SK-N-SH treated with all-trans-retinoic acid at 6 μM for 48 hours (cell line): ENCODE measurements at places on chromosomes 3 and 15.

- ATAC-seq, result no peak
These were observed 35.4 kb downstream of the SMAD6 start for GRCh38 chr15:66737243-66738010.

GRCh38 chr3:153233986-153234385 is 72.0 kb downstream of the RAP2B start:
- ATAC-seq, result no peak

GRCh38 chr3:14154276-14154675 is 24.1 kb downstream of the XPC start:
- no peak for ATAC-seq

GRCh38 chr3:106829206-106829605 is 548.0 kb upstream of the CCDC54 start:
- ATAC-seq, result no peak

DNA sequence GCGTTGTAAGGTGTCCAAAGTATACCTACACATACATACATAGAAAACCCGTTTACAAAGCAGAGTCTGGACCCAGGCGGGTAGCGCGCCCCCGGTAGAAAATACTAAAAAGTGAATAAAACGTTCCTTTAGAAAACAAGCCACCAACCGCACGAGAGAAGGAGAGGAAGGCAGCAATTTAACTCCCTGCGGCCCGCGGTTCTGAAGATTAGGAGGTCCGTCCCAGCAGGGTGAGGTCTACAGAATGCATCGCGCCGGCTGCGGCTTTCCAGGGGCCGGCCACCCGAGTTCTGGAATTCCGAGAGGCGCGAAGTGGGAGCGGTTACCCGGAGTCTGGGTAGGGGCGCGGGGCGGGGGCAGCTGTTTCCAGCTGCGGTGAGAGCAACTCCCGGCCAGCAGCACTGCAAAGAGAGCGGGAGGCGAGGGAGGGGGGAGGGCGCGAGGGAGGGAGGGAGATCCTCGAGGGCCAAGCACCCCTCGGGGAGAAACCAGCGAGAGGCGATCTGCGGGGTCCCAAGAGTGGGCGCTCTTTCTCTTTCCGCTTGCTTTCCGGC is 318.6 kb downstream of the FGF12 start:
- ATAC-seq, result no peak

DNA sequence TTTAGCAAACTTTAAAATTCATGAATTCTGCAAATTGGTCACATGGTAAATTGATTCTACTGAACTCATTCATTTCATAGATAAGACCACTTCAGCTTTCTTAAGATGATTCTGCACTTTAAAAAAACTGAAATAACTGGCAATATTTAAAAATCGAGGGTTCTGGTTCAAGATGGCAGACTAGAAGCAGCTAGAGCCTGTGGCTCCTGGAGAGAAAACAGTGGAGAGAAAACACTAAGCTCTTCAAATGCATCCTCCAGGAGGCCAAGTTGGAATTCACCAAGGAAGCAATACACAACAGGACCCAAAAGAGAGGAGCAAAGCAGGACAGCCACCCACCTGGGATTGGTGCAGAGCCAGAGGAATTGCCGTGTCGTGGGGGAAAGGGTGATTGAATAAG is 132.1 kb downstream of the SPATA16 start:
- ATAC-seq, result no peak

GRCh38 chr3:86180696-86181095 is 810.3 kb downstream of the VGLL3 start:
- ATAC-seq, result peak; percentile 54; the same call in 2 of the 3 replicates

DNA sequence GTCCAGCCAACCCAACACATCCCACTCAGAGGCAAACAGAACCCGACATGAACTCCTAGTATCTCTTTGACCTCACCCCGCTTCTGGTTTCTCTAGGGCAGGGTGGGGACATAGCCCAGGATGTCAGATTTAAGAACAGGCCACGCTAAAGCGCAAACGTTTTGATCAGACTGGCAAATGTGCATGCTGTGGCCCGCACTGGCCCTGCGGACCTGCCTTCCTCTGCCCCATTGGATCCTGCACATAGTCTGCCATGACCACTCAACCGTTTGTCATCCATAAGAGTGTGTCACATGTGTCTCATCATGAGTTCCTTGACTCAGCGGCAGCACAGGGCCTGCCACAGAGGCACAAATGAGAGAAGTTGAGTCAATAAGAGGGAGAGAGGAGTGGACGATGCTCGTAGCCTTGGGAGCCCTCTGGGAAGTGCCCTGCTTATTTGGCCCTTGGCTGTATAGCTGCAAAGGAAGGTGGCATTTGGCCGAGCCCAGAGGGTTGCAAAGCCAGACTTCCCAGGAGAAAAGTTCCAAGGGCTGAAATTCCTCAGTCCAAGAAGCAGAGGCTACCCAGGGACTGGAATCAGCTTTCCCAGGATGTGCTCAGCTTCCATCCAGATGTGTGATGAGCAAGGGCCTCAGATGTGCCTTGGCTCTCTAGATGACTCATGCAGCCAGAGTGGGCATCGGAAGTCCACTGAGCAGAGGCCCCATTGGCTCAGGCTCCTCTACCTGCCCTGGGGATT is 55.5 kb upstream of the SLCO2A1 start:
- ATAC-seq, result no peak

- ATAC-seq, result no peak
These were observed 223.4 kb downstream of the NR2F2 start for GRCh38 chr15:96553931-96554330.

DNA sequence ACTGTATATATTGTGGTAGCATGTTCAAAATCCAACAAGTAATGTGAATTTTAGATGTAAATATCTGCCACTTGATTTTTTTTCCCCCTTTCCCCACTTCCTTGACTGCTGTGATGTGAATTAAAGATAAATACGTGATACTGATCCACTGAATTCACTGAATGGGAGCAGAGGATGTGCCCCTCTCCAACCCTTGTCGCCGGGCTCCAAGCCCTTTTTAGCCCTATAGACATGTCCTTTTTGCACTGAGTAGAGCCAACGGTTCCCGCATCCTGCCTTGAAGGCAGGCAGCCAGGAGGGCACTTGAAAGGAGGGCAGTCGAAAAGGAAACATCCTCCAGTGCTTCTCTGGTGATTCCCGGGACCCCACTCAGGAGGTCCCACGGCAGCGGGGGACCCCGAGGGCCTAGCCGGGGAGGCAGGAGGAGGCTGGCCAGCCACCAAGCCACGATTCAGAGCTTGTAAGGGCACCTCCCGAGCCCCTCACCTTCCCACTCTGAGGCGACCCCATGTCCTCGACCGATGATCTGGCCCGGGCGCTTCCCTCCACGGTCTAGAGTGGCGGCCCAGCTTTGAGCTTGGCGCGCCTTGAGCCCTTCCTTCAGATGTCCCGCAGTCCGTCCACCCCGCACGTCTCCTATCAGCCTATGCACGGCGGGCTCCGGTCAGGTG is 901 bp upstream of the MANF start:
- ATAC-seq, result peak; percentile 56

- no peak for ATAC-seq
These were observed 241.4 kb downstream of the ISL2 start for GRCh38 chr15:76577879-76578512.

DNA sequence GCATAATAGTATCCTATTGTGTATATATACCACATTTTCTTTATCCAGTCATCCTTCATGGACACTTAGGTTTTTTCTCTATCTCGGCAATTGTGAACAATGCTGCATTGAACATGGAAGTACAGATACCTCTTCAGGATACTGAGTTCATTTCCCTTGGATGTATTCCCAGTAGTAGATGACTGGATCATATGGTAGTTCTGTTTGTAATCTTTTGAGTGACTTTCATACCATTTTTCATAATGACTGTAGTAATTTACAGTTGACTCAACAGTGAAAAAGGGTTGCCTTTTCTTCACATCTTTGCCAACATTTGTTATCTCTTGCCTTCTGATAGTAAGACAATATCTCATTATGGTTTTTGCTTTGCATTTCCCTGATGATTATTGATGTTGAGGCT is 21.8 kb downstream of the MYH15 start:
- peak; percentile 44 for ATAC-seq

DNA sequence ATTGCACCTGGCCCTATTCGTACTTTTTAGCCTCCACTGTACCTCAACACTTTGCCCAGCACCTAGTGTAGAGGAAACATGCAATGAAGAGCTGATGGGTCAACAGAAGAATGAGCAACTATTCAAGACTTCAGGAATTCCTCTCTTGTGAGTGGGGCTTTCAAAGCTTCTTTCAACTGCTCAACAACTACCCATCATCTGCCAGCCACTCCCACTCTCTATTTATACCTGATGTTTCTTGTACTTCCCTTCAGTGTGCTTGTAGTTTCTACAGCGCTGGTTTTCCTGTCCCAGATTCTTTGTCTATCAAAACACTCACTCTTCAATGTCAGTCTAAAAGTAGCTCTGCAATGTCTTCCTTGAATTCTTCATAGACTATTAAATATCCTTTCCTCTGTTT is 168.3 kb upstream of the LPP start:
- no peak for ATAC-seq

- no peak for ATAC-seq
These were observed 64.4 kb downstream of the ZNF609 start for GRCh38 chr15:64524778-64525177.

DNA sequence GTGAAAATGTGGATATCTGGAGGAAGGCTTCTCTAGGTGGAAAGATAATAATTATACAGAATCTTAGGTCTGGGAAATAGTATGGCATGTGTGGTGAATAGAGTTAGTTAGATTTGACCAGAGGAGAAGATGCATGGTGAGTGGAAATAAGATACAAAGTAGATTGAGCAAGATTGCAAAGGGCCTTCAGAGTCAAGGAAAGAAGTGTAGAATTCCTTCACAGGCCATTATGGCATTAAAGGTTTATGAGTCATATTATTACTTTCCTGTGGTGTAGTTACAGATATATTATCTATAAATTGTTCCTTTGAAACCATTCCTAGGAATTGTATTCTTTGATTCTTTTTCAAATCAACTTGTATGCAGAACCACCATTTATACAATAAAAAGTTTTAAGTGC is 660.3 kb downstream of the SI start:
- no peak for ATAC-seq

DNA sequence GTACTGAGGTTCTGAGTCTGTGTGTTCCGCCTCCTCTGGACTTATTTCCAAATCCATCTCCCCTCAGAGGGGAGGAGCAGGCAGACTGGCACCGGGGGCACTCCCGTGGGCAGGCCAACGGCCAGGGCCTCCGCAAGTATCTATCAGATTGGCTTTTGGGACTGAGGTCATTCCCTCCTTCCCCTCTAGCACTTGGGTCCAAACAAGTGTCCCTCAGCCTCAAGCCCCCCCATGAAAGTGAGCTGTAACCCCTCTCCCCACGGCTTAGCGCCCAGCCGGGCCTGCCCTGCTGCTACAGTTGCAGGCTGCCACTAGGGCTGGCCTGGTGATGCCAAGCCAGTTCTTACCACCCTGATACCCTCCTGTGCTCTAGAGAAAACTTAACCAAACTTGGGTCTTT is 17.4 kb downstream of the ITGA11 start:
- ATAC-seq, result no peak

- ATAC-seq, result peak; percentile 67
These were observed 314.7 kb downstream of the LPP start for GRCh38 chr3:188468662-188469061.

- ATAC-seq, result no peak
These were observed 11.8 kb upstream of the MYO5A start for GRCh38 chr15:52540374-52541012.

DNA sequence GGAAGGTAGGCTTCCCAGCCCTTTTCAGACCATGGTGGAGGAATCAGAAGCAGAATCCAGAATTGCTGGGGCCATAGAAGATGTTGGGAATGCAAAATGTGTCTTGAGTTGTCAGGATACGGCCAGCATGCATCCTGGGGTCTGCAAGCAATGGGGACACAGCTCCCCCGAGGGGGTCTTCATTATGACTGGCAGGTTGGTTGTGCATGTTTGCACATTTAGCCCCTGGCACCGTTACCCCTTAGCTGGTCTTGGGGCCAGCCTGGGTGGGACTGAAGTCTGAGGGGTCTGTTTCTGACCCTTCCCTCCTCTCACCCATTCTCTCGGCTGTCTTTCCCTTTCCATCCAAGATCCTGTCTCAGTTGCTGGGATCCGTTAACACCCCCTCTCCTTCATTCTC is 50.7 kb downstream of the STARD5 start:
- no peak for ATAC-seq

GRCh38 chr15:48566668-48567067 is 78.8 kb downstream of the FBN1 start:
- ATAC-seq, result peak; percentile 34

- ATAC-seq, result no peak
These were observed 19.5 kb upstream of the FBLN2 start for GRCh38 chr3:13529196-13530112.

DNA sequence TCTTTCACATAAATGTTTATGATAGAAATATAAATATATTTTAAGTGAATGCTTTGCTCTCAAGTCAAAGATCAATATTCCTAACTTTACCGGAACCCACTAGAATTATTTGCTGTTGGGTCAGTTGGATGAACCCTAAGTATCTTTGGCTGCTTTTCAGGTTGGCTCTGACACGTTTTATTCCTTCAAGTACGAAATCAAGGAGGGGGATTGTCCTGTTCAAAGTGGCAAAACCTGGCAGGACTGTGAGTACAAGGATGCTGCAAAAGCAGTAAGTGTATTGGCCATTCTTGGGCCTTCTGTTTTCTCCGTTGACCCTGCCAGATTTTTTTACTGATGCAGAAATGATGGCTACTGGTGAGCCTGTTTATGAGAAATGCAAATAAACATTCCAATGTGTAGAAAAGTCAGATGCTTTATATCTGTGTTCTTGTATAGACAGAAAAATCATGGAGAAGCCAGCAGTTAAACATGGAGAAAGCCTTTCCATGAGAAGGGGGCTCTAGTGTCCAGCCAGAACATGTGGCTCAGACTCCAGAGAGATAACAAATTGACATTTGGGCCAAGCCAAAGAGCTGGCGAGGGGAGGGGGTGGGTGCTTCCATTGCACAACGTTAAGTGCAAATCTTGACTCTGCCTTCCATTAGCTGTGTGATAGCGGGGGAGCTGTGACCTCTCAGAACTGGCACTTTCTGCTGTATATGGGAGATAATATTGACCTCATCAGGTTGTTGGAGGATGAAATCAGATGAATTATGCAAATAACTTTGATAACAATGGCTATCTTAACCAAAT is 3.0 kb downstream of the KNG1 start:
- ATAC-seq, result no peak

DNA sequence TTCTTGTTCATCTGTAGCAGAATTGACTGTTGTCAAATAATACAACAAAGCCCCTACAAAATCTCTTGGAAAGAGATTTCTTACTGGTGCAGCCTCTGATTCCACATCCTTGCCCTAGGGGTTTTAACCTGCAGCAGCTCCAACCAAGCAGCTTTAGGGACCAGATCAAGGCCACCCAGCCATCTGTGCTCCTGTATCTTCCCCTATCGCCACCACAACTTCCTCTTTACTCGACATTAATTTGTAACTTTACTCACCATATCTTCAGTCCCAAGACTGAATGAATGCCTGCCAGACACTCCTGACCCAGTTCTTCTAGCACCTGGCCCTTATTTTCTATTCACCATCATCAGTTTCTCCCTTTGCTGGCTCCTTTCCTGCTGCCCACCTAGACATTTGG is 156.6 kb upstream of the IL12A start:
- no peak for ATAC-seq
